ENCODE measurements at places on chromosomes 1 and 21.

GRCh38 chr1:170739803-170740202 lies 75.9 kb downstream of the PRRX1 start:
- no peak for DNase-seq

GRCh38 chr1:19421365-19421764 lies 64.0 kb downstream of the CAPZB start:
- no peak for DNase-seq

DNA sequence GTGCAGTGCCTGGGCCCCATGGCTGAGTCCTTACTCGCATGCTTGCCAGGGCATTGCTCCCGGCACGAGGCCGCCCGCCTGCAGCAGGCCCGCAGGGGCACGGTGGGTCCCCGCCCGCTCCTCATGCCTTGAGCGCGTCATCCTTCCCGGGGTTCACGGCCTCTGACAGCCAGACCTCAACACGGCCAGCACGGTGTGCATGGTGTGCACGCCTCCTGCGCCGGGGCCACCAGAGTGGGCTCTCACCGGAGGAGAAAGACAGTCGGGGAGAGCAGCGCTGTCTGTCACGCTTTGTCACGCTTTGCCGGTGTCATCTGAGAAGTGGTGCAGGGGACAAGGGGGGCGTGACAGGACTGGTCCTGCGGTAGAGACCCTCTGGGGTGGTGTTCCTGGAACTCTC lies 11.9 kb upstream of the COL18A1 start:
- no peak for DNase-seq

DNA sequence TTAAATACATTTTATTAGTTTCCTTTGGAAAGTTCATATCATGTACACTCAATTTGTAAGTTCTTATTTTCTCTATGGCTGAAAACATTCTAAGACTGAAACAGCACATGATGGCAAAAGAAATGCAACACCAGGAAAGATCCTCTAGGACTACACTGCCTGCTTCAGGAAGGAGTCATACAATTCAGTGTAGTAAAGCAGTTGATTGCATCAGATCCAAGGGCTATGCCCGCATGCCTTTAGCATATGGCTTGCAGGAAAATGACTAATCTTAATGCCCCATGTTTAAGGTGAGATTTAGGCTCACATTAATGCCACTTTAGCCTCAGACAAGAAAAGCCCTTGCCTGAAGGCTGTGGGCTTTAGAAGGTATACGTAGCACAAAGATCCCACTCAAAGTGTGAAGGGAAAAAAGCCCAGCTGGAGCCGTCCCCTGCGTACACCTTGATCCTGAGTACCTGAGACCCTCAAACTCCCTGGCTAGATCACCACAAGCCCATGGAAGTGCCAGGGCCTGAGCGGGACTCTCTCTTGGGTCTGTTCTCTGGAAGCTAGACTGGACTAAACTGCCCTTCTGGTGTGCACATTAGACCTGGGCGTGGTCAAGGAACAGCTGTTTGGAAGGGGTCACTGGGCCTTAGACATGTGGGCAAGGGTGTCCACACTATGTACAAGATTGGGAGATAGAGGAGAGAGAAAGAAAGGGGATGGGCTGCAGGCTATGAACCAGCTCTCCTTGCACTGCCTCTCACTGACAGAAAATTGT lies 52.9 kb downstream of the ESRRG start:
- DNase-seq = no peak

DNA sequence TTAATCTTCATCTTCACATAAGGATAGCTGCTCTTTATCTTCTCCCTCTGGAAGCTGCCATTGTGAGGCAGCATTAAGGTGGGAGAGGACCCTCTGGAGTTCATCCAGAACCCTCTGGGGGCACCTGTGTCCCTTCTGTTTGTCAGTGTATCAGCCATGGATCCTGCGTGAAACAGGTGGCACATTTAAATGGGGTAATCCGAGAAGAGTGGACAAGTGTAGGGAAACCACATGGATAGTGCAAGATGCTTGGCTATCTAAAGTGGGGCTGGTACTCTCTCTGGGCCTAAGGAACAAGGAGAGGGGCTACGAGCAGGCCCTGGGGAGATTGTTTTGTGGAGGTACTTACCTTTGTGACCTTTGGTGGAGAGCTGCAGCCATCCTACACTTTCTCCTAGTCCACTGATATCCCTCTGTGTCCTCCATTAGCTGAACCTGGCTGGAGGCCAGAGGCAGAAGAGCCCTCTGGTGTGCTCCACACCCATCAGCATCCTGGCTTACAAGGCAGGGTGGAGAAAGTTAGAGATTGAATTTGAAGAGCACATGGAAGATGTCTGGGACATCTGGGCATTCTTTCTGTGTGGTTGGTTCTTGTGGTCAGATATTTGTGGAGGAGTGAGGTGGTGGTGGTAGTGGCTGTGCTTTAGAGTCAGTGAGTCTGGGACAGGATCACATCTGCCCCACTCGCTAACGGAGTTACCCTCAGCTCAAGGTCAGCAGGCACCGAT lies 117.7 kb downstream of the FGGY start:
- no peak for DNase-seq

DNA sequence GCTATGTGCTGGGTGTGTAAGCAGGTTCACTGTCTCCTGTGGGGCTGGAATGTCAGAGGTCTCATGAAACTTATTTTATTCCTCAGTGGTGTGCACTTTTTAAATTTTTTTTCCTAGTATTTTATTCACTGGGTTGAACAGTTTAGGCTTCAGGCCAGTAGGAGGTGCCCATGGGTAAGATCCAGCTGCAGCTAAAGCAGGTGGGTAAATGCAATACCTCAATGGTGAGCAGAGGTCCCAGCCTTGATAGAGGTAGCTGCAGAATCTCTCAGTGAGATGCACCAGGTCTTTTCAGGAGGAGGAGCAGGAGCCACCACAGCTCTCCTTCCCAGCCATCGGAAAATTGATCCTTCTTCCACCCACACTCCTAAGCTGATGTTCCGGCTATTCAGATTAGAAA lies 12.6 kb upstream of the OR6N2 start:
- peak; percentile 15 for DNase-seq

DNA sequence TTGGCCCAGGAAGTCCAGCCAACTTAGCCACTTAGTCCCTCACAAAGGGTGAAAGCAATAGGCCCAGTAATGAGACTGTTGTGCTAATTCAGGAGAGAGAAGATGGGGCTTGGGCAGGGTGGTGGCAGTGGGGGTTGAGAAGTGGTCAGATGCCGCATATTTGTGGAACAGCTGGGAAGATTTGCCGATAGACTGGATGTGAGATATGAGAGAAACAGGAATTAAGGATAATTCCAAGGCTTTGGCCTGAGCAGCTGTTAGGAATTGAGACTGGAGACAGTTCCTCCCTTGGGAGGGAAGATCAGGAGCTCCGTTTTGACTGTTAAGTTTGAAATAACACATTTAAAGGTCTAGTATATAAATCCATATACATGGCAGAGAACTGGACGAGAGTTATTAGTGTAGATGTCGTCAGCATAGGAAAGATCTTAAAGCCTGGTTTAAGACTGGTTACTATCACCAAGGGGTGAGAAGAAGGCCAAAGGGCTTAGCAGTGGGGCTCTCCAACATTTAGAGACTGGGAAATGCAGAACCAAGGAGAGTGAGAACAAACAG lies 323.7 kb upstream of the FAM78B start:
- no peak for DNase-seq

DNA sequence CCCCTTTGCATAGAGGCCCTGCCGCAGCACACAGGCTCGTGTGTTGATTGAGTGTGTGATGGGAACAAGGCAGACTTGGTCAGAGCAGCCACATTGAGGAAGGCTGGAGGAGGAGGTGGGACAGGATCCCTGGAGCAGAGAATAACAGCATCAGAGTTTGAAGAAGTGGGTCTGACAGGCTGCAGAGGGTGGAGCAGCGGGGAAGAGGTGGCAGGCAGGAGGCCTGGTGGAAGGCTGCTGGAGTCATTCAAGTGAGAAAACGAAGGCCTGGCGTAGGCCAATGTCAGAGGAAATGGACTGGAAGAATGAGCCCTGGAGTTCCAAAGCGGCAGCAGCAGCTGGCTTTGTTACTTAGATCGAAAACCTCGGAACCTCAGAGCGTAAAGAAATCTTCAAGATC lies 115.0 kb upstream of the GRIK3 start:
- no peak for DNase-seq

GRCh38 chr1:66929146-66929688 lies 4.4 kb downstream of the MIER1 start:
- DNase-seq = no peak

- DNase-seq = no peak
These were observed 49.8 kb downstream of the GREM2 start for GRCh38 chr1:240562111-240562590.

DNA sequence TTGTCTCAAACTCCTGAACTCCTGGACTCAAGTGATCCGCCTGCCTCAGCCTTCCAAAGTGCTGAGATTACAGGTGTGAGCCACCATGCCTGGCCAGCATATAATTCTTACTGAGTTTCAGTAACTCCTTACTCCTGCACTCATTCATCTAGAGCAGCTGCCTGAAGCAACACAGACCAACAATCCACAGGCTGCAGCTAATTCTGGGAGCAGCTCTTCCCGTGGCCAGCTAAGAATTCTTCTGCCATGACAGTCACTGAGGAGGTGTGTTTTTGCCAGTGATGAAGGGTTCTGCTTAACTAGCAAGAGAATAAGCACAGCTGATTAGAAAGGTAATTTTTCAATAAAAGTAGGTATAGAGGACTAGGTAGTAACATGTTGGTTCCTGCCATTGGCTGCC lies 5.4 kb downstream of the VTCN1 start:
- no peak for DNase-seq

DNA sequence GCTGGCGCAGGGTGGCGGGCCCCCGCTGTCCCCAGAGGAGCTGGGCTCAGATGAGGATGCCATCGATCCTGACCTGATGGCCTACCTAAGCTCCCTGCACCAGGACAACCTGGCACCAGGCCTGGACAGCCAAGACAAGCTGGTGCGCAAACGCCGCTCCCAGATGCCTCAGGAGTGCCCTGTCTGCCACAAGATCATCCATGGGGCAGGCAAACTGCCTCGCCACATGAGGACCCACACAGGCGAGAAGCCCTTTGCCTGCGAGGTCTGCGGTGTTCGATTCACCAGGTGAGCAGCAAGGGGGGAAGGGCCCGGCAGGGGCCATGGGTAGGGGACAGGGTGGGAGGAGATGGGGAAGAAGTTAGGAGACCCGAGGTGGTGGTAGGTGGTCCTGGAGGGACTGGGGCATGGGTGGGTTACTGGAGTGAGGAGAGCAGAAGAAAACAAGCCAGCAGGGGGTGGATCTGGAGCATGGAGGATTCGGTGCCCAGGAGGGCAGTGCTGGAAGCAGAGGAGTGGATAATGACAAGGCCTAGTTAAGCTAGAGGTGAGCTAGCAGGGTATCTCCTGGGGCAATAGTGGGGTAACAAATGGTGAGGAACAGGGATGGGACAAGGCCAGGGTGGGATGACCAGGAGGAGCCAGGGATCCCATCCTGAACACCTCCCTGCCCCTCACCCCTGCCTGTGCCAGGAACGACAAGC lies 13.1 kb downstream of the ZBTB7B start:
- no peak for DNase-seq

DNA sequence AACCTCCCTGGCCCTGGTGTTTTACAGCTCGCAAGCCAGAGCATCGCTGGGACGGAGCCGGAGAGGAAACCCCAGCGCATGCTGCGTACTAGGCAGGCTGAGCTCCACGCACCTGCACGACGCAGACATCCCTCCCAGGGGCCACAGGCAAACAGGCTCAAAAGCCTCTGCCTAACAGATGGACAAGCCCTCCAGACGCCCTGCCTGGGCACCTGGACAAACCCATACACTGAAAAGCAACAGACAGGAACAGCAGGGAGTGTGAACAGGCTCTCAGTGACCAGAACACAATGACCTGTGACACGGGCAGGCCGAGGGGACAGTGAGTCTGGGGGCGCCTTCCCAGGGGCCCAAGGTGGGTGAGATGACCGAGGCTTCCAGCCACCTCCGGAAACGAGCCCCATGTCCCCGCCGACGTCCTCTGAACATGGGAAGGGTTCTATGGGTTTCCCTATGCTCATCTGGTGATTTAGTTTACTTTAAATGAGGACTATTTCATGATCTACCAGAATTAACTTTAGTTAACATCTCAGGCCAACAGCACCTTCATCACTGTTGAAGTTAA lies 40.3 kb downstream of the NPHP4 start:
- DNase-seq = no peak

GRCh38 chr1:42461196-42461595 lies 1.9 kb upstream of the CCDC30 start:
- DNase-seq = no peak

- no peak for DNase-seq
These were observed 497.8 kb downstream of the TTLL7 start for GRCh38 chr1:83500987-83501591.

- DNase-seq = no peak
These were observed 9.7 kb downstream of the PLPP3 start for GRCh38 chr1:56569661-56570060.

- DNase-seq = no peak
These were observed 83.6 kb downstream of the CLIC4 start for GRCh38 chr1:24828887-24829192.

- DNase-seq = no peak
These were observed 9.2 kb downstream of the RAP1GAP start for GRCh38 chr1:21659924-21660326.

- DNase-seq = no peak
These were observed 741.4 kb downstream of the KCNT2 start for GRCh38 chr1:195866781-195867222.

- DNase-seq = peak; percentile 72
These were observed 16.7 kb downstream of the ALX3 start for GRCh38 chr1:110053552-110054428.

- DNase-seq = no peak
These were observed 25.8 kb upstream of the LRRN2 start for GRCh38 chr1:204711103-204711946.

DNA sequence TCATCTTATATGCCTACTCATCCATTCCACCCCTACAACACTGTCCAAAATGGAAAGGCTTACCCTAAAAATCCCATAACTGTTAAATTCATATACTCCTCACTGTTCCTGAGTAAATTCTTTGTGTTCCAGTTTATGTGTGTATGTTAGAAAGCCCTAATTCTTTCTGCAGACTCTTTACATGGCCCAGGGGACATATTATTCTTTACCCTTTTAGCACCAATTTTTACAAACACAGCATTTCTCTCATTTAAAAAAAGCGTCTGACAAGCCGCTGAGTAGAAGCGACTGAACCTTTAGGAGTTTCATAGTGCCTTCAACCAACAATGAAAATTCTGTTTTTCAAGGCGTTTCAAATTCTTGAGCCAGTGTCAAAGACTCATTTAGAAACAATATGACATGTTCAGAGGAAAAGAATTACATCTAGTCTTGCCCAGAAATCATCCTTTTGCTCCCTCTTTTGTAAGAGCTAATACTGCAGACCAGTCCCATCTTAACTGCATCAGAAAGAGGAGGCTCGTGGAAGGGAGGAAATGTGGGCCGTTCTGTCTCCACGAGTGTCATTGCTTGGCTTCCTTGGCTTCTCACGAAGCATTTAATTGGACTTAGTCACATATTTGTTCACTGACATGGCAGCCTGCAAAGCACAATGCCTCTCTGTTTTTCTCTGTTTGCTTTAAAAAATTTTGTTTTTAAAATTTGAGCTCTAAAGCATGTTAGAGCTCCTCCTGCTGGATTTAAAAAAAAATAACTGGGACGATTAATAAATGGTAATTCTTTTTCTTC lies 21.3 kb upstream of the C1orf105 start:
- no peak for DNase-seq

- peak; percentile 8 for DNase-seq
These were observed 104.7 kb downstream of the CAMTA1 start for GRCh38 chr1:6889875-6890480.

All from stimulated activated CD4-positive, alpha-beta T cell treated with anti-CD3 and anti-CD28 coated beads, TNF-alpha, amount 100 ng/mL, for 1 hour (primary cell).